ENCODE measurements at places on chromosomes 3 and 15.

DNA sequence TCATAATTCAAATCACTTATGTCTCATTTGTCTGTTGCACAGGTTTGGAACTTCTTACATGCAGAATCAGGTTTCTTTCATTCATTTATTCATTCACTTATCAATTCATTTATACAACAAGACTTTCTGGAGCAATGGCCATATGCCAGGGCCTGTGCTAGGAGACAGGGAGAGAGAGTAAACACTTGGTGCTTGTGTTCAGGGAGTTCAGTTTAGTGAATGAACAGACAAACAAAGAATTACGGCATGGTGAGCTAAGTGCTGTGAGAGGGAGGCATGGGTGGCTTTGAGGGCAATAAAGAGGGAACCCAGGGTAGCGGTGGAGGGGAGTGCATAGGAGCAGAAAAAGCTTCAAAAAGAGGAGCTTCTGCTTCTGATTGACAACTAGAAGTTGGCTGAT, 8.5 kb upstream of the IREB2 start:
- no peak for DNase-seq

DNA sequence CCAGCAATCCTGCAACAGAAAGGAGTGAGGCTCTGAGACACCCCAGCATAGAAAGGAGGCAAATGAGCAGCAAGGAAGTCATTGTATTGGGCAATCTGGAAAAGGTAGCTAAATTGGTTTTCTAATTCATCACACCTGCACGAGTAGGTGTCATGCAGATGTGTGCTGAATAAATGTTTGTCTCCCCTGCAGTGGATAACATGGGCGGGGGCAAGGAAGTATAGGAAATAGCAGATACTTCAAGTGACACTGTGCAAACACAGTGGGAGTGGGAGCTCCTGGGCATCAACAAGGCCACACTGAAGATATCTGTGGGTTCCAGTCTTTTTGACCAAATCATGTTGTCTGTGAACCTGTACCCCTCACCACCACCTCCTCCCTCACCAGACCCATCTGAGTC, 14.4 kb upstream of the HTR3E start:
- no peak for DNase-seq

- no peak for DNase-seq
Observed at GRCh38 chr15:81323559-81323943, 390 bp downstream of the STARD5 start.

DNA sequence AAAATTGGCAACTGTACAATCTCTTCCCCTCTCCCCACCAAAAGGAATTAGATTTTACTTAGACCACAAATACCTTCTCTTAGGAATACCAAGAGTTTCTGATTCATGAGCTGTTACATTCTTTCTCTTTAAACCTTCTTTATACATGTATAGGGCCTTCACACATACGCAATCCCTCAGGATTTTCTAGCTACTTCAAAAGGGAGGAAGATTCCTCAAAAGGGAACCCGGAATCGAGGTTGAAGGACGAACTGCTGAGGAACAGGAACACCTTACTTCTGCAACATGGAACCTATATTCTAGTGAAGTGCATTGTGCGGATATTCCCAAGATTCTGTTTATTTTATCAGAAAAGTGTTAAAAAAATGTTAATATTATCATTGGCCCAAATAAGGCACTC, 52.3 kb downstream of the GABRB3 start:
- DNase-seq, result no peak

DNA sequence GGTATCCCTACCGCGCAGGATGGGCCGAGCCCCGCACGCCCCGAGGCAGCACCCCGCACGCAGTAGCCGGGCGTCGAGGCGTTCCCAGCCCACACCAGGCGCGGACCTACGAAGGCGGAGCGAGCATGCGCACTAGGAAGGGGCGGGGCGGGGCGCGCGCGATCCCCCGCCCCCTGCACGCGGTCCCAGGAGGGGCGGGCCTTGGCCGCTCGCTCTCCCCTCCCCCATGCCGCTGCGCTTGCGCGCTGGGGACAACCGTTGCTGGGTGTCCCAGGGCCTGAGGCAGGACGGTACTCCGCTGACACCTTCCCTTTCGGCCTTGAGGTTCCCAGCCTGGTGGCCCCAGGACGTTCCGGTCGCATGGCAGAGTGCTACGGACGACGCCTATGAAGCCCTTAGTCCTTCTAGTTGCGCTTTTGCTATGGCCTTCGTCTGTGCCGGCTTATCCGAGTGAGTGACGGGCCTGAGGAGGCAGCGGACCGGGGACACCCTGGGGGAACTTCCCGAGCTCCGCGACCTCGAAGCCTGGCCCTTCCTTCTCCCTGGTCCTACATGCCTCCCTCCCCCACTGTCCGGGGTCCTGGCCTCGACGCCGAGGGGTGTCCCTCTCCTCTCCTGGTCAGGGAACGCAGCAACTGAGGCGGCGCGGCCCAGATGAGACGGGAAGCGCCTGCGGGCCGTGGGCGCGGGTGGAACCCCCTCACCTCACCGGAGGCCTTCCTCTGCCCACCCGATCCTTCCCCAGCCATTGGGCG, at the start of gene SPESP1:
SPESP1 (plus strand) TSS at position 258 of the 755 bp plus-strand sequence; CDS start at position 387, 129 bp downstream.
- DNase-seq, result no peak

DNA sequence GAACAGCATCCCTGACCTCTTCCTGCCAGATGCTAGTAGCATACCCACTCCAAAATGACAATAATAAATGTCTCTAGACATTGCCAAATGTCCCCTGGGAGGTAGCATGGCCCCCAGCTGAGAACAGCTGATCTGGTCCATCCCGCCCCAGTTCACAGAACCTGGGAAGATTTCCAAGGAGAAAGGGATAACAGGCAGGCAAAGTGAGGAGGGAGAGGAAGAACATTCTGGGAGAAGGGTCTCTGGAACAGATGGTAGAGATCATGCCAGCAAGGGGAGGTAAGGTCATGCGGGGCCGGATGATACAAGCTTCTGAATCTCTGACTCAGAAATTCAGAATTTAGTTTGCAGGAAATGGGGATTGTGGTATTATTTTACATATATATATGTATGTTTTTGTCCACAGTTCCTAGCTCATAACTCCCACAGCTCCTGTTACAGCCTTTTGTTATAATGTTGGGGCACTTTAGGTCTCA, 192.7 kb downstream of the SUCLG2 start:
- DNase-seq, result no peak

DNA sequence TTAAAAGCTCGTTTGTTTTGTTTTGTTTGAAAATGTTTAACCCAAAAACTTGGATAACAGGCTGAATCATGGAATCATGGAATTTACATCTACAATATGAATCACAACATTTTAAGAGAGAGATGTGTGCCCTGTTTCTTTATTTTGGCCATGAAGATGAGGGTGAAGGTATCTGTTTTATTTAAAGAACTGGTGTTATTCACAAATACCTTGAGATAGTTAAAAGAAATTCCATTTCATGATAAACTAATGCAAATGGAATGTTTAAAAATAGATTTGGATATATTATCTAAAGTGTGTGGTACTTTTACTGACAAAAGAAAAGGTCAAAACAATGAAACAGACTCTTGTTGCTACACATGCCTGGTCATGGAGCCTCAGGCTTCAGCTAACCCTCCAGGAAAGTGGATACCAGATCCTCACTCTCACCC, 486.0 kb upstream of the CFAP20DC start:
- DNase-seq, result no peak

DNA sequence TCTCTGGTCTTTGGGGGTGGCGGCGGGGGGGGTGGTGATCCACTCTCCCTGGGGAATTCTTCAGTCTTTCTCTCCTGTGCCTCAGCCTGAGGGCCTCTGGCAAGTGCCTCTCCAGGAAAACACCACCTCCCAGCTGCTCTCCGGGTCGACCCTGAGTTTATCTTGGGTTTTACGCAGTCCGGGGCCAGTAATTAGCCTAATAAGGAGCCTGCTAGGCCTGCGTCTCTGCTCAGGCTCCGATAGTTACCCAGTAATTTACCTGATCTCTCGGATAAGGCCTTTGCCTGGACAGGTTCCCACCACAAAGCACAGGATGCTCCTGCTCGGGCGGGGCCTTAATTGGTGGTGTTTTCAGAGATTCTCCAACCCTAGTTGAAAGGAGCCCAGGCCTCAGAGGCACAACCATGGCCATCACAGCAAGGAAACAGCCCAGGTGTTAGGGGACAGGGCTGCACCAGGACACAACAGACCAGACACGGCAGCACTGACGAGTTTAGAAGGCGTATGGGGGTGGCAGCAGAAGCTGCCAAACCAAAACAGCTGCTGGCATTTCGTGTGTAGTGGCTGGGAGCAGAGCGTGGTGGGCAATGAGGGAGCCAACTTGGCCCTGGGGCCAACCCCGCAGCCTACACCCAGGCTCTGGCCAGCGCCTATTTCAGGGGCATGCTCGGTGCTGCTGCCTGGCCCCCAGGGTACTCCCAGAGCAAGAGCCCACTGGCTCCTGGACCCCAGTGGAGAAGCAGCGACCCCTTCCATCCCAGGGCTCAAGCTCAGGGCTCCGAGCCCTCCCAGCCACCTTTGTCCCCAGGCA, 71.4 kb downstream of the KLF13 start:
- DNase-seq, result no peak

- no peak for DNase-seq
Observed at GRCh38 chr3:50971487-50971924, 296.8 kb downstream of the DOCK3 start.

- DNase-seq, result no peak
Observed at GRCh38 chr3:186994000-186994955, 64.0 kb downstream of the ST6GAL1 start.

DNA sequence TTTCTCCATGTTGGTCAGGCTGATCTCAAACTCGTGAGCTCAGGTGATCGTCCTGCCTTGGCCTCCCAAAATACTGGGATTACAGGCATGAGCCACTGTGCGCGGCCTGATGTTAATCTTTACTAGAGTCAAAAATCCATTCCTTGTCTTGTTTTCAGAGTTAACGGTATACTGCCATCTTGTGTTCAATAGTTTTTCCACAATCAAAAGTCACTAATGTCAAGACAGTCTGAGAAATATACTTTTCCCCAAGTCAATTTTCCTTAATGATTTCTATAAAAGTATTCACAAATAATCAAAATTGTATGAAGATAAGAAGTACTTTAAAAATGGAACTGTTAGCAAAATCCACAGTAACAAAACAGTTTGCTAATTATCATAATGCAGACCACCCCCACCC, 8.5 kb downstream of the CRBN start:
- no peak for DNase-seq

DNA sequence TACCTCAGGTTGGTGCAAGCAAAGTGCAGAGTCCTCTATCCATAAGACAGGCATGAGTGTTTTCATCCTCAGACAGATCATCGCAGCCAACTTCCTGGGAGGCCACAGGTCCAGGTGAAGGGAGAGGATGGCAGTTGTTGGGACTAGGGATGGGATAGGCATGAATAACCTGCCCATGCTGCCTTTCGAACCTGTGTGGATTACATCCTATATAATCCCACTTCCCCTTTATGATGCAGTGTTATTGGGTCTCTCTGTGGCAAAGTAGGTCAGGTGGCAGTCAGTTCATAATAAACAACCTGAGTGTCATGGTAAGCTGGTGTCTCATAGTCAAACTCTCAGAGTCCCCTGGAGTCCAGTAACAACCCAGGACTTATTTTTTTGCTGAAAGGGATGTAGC, 40.4 kb downstream of the CCR3 start:
- no peak for DNase-seq

GRCh38 chr3:171748064-171748924, 62.0 kb downstream of the PLD1 start:
- no peak for DNase-seq

GRCh38 chr3:156469456-156469855, 85.5 kb downstream of the SSR3 start:
- no peak for DNase-seq

GRCh38 chr15:68051109-68051508, 3.0 kb upstream of the PIAS1 start:
- DNase-seq, result no peak

DNA sequence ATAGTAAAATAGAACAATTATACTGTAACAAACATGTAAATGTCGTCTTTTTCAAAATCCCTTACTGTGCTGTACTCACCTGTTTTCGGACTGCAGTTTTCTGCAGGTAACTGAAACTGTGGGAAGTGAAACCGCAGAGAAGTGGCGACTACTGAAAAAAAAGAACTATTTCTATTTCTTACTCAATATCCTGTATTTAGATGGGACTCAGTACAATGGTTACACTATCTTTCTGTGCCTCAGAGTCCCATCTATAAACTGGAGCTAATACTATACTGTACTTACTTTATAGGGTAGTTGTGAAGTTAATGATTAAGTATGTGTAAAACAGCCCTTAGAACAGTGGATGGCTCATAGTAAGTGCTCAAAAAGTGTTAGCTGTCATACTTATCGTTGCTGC, 14.3 kb upstream of the P2RY12 start:
- DNase-seq, result no peak

GRCh38 chr15:58669108-58669507, 80.4 kb downstream of the ADAM10 start:
- DNase-seq, result no peak

GRCh38 chr3:195101001-195101583, 169.9 kb downstream of the XXYLT1 start:
- no peak for DNase-seq

DNA sequence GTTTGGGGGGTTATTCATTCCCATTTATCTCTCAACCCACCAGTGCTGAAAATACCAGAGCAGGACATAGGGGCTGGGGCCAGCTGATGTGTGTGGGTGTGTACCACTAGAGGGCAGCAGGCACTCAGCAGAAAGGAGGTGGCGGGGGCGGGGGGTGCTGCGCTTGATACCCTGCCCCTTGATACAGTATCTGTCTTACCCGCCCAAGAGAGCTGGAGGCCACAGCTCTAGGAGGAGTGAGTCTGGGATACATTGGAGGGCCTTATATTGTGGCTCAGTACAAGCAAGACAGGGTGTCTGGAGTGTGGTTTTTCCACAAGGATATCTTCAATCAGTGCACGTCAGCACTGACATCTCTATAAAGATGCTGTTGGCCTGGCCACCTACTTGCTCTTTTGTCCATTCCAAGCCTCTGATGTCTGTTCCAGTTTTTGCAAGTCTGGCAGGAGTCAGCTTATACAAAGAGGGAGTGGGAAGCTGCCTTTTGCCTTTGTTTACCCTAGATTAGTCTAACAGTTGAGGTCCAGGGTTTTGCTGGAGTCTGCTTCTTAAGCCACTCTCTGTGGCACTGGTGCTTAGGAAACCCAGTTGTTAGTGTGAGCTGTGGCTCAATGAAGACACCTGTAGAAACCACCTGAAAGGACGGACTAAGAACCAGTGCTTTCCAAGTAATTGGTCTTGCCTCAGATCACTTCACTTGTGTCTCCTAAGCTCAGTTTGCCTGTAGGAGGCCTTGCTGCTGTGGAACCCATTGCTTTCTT, 1.5 kb upstream of the RBM15B start:
- no peak for DNase-seq

- no peak for DNase-seq
Observed at GRCh38 chr3:148036331-148036876, 627.2 kb downstream of the ZIC1 start.

- no peak for DNase-seq
Observed at GRCh38 chr15:37253877-37254276, 153.5 kb upstream of the MEIS2 start.

Data from cortex of kidney (tissue), 1 donor.